BE2C (cell line): ENCODE measurements at places on chromosomes 11 and 22.

- no peak for DNase-seq
Measured at GRCh38 chr11:29208117-29208516, 808.7 kb downstream of the KCNA4 start.

GRCh38 chr22:43147821-43148220 lies 3.5 kb upstream of the TSPO start:
- no peak for DNase-seq

- peak; percentile 48 for DNase-seq
Measured at GRCh38 chr22:24819911-24820461, 14.0 kb downstream of the SGSM1 start.

GRCh38 chr22:49479566-49479965 lies 348.1 kb downstream of the BRD1 start:
- DNase-seq = no peak

DNA sequence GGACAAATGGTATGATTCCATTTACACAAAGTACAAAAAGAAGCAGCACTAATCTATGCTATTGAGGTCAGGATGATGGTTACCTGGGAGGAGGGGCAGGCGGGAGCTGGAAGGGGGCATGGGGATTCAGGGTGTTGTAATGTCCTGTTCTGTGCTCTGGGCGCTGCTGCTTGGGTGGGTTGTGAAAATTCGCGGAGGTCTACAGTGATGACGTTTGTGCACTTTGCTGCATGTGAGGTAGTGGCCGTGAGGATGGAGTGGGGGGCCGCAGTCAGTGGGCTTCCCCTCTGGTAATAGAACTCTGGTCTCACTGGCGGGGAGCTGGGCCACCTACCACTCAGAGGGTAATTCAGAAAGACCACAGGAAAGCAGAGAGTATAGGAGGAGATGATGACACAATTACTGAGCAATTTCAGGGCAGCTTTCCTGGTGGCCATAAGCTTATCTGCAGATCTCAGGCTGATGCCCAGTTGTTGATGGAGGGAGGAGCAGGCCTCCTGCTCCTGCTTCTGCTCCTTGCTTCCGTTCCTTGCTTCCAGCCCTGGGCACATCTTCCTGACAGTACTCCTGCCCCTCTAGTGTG lies 121.5 kb downstream of the CEP164 start:
- no peak for DNase-seq

DNA sequence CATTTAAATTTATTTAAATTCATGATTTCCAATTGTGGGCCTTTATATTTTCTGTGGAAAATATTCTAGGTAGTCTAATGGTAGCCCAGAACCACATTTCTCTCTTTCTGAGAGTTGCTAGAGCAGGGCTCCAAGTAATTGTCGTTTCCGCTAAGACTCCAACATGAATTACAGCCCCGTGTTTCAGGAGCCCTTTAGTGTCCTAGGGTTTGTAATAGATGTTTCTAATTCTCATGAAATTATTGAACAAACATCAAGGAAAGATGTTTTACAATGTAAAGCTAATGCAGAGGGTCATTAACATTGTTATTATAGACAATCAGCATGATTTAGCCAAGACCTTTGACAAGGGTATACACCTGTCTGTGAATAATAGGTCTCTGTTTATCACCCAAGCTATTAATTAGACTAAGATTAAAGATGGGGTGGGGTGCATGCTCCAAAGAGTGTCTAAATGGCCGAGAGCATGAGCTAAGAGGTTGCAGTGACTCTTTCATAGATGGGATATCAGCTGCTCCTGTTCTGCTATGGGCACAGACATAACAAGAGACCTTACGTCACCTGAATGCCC lies 81.8 kb upstream of the NTM start:
- DNase-seq = no peak
